ENCODE measurements at places on chromosomes 6 and 20. TPM values are rescaled to one million over a fixed set of nuclear protein-coding genes. Genes with fewer than 3 reads are reported as not detected.

Gene IRAK1BP1
- total RNA-seq: 1.5 TPM

Gene JPH2
- total RNA-seq: under 0.01 TPM

Gene LIN28B
- not detected for total RNA-seq

Gene ASIP
- total RNA-seq: not detected

Gene TTBK1
- not detected for total RNA-seq

Gene HLA-DPB1
- total RNA-seq: 12.2 TPM

Gene KIFC1
- total RNA-seq: 4.2 TPM

Gene PDSS2
- total RNA-seq: 4.1 TPM

Gene SYCP2
- total RNA-seq: 1.2 TPM

Gene EYA4
- 0.40 TPM for total RNA-seq

Gene PNLDC1
- not detected for total RNA-seq

Gene SLC17A1
- total RNA-seq: not detected

Gene TREML2
- total RNA-seq: not detected

Gene TMEM170B
- total RNA-seq: 2.0 TPM

Gene ABHD16B
- total RNA-seq: not detected

Gene ZC3H12D
- total RNA-seq: not detected

Gene SPATA2
- 0.99 TPM for total RNA-seq

Gene PRSS35
- not detected for total RNA-seq

Gene KHDRBS2
- not detected for total RNA-seq

Gene NEDD9
- 177 TPM for total RNA-seq

Gene SLC32A1
- not detected for total RNA-seq

Gene EEF1A2
- 14.8 TPM for total RNA-seq

Gene PXDC1
- total RNA-seq: 103 TPM

Gene C6orf15
- not detected for total RNA-seq

Gene ENPP3
- total RNA-seq: 0.40 TPM

Gene LHFPL5
- not detected for total RNA-seq

Gene BICRAL
- total RNA-seq: 5.6 TPM

Gene BMP5
- not detected for total RNA-seq

Gene TOP1
- total RNA-seq: 11.7 TPM

Gene TTK
- 2.2 TPM for total RNA-seq

Gene CLPSL1
- total RNA-seq: not detected

Gene NKX2-2
- total RNA-seq: not detected

Gene OR2B6
- not detected for total RNA-seq

Gene EFCAB8
- total RNA-seq: under 0.01 TPM

Gene RBM24
- 0.65 TPM for total RNA-seq

Gene MUCL3
- total RNA-seq: not detected

Gene ZNF831
- total RNA-seq: 0.20 TPM

Gene TFAP2C
- not detected for total RNA-seq

Gene SCGN
- total RNA-seq: not detected

Gene MOCS1
- total RNA-seq: 8.1 TPM

Gene MUC22
- not detected for total RNA-seq

Measured in lung microvascular endothelial cell (primary cell).